ENCODE measurements at places on chromosomes 5 and 9. TPM values are rescaled to one million over a fixed set of nuclear protein-coding genes. Genes with fewer than 3 reads are reported as not detected.

Gene DNM1
- 11.8 TPM for total RNA-seq

Gene LCN15
- not detected for total RNA-seq

Gene PTPN3
- 1.0 TPM for total RNA-seq

Gene ZNF618
- 36.5 TPM for total RNA-seq

Gene CCDC192
- not detected for total RNA-seq

Gene SRA1
- 55.1 TPM for total RNA-seq

Gene PCDHGA6
- 21.6 TPM for total RNA-seq

Gene FOXD4L6
- total RNA-seq, result not detected

Gene RAB3C
- total RNA-seq, result 0.07 TPM

Gene TNFSF15
- not detected for total RNA-seq

Gene NUTM2G
- not detected for total RNA-seq

Gene SPATA31A7
- not detected for total RNA-seq

Gene DOK3
- 13.1 TPM for total RNA-seq

Gene FCN1
- total RNA-seq, result not detected

Gene PRLR
- total RNA-seq, result not detected

Gene MEIKIN
- not detected for total RNA-seq

Gene EXOSC2
- 109 TPM for total RNA-seq

Gene SLC45A2
- 0.31 TPM for total RNA-seq

Gene PLEKHG4B
- 0.28 TPM for total RNA-seq

Gene WNK2
- total RNA-seq, result 9.6 TPM

Gene WNT8A
- total RNA-seq, result not detected

Gene EFCAB9
- not detected for total RNA-seq

Gene RFESD
- total RNA-seq, result 3.5 TPM

Gene BTNL3
- not detected for total RNA-seq

Gene MAML1
- 34.4 TPM for total RNA-seq

Gene PCDHGA4
- total RNA-seq, result 3.5 TPM

Gene GRM6
- total RNA-seq, result not detected

Gene NLN
- total RNA-seq, result 95.2 TPM

Gene SLC31A1
- total RNA-seq, result 32.7 TPM

Gene HAVCR1
- total RNA-seq, result not detected

Gene PDE6A
- 0.39 TPM for total RNA-seq

Gene STPG3
- 0.35 TPM for total RNA-seq

Gene FAM13B
- 22.7 TPM for total RNA-seq

Measured in A673 (cell line).